ENCODE measurements at places on chromosomes 11 and 22.

DNA sequence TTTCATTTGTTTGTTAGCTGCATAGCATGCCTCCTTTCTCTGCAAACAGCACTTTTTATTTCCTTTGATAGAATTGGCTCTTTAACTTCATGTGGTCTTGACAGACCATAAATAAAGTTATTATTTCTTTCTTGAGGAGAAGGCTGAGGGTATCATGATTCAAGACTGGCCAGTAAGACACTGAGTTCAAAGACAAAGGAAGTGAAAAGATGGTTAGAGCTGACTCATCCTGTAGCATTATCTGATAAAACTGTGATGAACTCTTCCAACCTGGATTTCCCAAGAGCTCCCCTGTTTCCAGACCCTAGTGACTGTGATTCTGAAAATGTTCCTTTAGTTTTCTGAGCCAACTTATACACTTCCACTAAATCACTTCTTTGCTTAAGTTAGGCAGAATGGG is 179.3 kb upstream of the FAT3 start:
- DNase-seq = no peak

DNA sequence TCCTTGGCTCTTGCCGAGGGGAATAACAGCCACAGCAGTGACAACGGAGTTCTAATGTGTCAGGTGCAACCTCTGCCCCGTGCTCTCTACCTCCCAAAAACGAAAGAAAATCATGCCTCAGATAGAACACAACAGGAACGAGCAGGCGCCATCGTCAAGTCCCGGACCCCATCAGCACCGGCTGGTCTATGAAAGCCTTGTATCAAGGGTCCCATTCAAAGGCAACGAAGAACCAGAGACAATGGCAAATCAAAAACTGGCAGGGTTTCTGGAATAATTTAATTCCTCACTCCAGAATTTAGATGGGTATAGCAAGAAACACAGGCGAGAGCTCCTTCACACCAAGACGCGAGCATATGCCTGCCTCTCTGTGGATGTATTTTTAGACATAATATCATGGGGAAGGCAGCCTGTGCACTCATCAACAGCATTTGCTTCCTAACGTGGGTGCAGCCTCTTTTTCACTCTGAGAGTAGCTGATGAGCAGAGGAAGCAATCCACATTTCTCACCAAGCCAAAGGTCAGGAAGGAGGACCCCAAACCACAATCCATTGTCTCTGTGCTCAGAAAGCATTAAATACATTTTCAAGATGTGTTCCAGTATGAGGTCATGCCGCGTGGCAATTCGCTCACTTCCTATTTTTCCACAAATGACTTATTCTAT is 193.4 kb upstream of the BLID start:
- no peak for DNase-seq

GRCh38 chr11:16804104-16804947 is 65.9 kb downstream of the C11orf58 start:
- no peak for DNase-seq

DNA sequence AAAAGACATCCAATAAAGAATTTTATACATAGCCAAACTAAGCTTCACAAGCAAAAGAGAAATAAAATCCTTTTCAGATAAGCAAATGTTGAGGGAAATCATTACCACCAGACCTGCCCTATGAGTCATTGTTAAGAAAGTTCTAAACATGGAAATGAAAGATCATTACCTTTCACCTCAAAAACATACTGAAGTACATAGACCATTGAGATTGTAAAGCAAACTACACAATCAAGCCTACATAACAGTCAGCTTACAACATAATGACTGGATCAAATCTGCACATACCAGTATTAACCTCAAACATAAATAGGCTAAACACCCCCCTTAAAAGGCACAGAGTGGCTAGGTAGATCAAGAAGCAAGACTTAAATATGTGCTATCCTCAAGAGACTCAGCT is 501.0 kb upstream of the LUZP2 start:
- DNase-seq = no peak

GRCh38 chr11:66326261-66327111 is 9.6 kb upstream of the CD248 start:
- peak; percentile 61 for DNase-seq

GRCh38 chr22:47267513-47268282 is 505.2 kb downstream of the TBC1D22A start:
- no peak for DNase-seq

GRCh38 chr11:933142-933851 is 7.6 kb downstream of the AP2A2 start:
- DNase-seq = no peak

DNA sequence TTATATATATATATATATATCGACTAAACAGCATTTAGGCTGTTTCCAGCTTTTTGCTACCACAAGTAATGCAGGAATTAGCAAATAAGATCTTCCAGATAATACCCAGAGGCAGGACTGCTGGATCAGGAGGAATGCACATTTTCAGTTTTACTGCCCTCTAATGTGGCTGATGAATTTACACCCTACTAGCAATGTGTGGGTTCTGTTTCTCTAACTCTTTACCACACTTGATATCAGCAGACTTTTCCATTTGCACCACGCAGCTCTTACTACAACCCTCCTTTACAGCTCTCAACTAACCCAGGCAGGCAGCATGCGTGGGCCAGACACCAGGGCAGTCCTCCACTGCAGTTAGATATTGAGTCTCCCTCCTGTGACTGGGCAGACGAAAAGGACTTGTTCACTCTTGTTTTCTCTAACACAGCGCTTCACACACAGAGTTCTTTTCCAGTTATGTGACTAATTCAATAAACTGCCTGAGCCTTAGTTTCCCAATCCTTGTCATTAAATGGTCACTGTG is 67.7 kb downstream of the IGLL5 start:
- no peak for DNase-seq

DNA sequence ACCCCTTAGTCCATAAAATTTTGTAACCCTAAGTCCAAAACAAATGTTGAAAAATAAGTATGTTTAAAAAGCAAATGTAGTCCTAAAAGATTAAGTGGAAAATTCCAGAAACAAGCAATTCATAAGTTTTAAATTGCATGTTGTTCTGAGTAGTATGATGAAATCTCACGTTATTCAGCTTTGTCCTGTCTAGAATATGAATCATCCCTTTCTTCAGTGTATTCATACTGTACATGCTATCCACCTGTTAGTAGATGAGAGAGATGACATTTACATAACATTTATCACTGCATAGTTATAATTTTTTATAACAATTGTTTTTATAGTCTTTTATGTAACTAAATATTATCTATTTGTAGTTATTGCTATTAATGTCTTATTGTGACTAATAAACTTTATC is 622.3 kb upstream of the CHORDC1 start:
- DNase-seq = no peak

DNA sequence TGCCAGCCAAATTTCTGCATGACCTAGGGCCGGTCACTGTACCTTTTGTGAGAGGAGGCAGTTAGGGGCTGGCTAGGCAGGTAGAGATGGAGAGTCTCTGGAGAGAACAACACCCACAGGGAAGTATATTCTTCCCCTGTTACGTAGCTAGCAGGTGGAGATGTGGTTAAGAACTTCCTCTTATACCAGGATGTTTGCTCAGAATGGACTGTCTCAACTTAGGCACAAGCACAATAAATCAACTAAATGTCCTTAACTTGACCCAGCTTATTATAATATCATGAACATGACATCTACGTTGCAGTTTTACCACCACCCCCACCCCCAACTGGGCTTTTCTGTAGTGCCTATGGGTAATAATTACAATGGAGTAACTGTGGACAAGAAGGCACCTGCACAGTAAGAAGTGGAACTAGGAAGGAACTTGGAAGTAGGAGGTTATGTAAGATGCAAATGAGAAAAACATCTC is 60.7 kb upstream of the MPEG1 start:
- DNase-seq = no peak

DNA sequence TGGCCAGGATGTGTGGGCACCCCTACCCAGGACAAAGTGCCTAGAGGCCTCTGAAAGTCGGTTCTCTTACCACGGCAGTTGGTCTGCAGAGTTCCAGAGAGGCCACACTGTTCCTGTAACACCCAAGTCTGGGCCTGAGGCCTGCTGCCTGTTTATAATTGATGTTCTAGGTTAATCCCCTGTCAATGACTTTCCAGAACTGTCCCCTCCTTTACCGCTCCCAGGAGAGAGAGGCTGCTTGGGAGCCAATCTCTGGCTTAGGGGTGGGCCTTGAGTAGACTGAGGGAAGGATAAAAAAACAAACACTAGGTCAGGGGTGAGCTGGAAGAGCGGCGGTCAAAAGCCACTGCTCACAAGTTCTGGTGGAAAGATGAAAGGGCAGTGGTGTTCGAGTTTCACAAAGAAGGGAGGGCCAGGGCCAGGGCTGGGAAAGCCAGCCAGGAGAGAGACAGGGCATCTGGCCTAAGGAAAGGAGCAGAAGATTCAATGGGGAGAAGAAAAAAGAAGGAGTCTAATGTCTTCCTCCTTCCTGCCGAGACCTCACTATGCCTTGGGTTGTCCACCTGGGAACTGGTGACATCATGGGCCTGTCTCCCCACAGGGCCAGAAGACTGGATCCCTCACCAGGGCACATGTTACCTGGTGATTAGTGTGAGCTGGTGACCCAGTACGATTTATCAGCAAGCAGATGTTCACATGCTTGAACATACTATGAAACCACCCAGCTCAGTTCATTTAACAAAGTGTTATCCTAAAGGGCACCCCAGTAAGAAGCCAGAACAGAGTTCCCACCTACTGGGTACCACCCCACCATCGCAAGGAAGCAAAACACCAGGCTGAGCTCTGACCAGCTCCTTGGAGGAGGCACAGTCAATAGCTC is 50.2 kb downstream of the PC start:
- no peak for DNase-seq

DNA sequence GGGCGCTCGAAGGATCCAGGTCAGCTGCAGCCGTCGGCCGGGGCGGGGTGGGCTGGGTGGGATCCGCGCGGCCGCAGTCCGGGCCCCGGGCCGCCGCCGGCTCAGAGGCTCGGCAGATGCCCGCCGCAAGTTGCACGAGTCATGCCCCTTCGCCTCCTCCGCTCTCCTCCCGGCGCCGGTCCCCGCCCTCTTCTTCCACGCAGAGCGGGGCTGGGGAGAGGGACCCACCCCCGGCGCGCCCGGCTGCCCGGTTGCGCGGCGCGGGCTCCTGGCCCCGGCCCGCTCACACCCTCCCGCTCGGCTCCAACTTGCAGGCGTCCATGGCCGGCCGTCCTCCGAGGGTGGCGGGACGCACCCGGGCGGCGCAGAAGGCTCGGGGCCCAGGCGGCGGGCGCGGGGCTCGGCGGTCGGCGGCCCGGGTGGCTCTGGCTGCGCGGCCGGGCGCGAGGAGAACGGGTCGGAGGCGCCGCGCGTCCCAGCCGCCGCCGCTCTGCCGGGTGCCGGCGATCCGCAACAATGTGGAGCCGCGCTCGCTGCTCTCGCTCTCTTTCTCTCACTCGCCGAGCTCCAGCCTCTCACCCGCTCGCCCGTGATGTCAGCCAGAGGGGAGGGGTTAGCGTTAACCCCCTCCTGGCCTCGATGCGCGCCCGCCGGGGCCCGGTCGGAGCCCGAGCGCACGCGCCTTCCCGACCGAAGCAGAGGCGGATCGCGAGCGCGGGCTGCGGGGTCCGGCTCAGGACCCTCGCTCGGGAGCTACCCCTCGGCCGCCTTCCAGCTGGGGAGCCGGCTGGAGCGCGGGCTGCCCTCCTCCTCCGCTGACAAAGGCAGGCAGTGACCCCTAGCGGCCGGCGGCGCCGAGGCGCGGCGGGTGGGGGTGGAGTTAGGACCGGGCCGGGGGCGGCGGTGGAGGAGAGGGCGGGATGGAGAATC is at the start of gene NECTIN1:
NECTIN1 (minus strand) TSS at position 550 of the 930 bp plus-strand sequence. CDS start 647 bp downstream, outside the sequence.
- DNase-seq = peak; percentile 95

DNA sequence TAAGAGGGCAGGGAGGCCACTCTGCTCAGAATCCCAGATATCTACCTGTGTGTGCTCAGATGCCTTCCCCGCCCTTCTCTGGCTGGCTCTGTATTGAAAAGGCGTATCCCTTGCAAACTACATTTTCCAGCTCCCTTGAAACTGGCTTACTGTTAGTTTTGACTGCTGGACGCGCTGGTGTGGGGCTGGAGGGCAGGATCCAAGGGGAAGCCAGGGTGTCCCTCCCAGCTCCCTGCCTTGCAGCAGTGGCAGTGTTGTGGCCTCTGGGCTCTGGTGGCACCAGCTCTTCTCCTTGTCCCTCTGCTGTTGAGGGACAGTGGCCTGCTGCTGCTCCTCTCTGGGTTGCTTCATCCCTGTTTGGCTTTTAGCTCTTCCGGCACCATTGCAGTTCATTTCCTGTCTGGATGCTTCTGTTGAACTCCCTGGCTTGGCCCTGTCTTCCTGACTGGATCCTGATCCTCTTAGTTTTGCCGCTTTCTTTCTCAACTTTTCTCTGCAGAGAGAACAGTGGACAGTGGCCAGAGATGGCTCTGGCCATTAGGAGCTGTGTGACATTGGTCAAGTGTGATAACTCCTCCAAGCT is 107.1 kb upstream of the PARVA start:
- no peak for DNase-seq

DNA sequence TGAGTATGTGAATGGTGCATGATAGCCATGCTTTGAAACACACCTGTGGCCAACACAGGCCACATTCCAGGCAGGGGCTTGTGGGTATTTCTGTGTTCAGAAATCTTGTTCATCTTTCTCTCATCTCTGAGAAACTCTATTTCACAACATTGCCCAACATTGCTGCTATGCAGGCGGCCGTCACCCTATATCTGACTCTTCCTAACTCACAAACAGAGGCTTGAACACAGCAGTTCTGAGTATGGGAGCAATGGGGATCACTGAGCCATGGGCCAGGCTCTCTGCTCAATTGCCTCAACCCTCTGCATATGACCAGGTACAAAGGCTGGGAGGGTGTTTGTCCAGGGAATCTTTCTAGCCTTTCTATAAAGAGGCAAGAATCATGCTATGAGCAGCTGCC is 259.9 kb downstream of the BUD13 start:
- no peak for DNase-seq

- DNase-seq = no peak
Measured at GRCh38 chr11:86144846-86145245, 76.0 kb upstream of the PICALM start.

DNA sequence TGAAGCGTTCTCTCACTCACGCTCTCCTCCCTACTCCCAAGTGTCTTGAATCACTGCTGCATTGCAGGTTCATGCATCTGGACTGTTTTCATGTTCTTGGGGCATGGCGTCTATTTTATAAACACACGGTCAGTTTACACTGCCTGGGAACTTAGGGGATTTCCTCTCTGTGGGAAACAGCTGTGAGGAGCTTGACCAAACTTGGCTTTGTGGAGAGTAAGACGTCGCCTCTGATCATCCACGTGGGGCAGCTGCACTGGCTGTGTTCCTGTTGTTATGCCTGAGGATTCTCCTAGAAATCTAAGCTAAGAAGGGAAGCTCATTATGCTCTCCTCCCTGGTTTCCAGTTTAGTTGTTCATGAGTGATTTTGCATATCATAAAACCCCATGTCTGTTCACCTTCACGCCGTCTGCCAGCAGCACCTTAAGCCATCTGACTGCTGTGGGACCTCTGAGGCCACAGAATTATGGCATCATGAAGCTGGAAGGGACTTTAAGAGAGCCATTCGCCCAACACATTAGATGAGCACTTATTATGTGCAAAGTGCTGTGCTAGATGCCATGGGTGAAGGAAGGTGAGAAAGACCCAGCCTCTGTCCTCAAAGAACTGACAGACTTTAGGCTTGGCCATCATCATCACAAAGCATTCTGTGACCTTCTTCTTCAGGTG is 38.8 kb upstream of the POU2AF1 start:
- peak; percentile 50 for DNase-seq

GRCh38 chr11:28009996-28010395 is 98.0 kb downstream of the KIF18A start:
- no peak for DNase-seq

All from AG08396 (cell line).